ENCODE measurements at places on chromosomes 12 and 14. TPM values are rescaled to one million over a fixed set of nuclear protein-coding genes. Genes with fewer than 3 reads are reported as not detected.

The MYH6 gene
- 1.3 TPM for total RNA-seq

The C12orf54 gene
- total RNA-seq = not detected

DNA sequence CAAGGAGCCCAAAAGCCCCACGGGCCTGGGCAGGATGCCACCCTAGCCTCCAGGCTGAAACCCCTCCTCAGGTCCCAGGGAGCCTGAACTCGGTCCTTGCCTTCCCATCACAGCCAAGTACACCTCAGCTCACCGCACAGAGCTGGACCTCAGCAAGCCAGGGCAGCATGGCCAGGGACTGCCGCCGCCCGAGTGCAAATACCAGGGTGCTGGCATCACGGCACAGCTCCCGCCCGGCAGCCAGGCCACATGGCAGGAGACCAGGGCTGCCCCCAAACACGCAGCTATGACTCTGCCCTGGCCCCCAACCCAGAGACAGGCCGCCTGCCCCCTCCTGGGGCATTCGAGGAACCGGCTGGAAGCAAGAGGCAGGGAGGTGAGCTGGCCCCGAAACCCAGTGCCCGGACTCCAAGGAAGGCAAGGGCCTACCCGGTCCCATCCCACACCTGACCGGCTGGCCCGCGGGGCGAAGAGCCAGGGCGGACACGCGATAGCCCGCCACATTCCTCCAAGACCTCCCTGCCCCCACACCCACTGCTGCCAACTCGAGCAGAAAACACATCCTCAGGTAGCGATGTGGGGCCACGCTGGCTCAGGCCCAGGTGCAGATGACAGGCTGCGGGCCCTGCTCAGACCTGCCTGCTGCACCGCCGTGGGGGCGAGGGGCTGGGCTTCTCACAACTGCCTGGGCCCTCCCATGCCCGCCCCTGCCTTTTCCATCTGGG lies 2.7 kb downstream of the JAG2 start:
- no peak for DNase-seq

The NOXRED1 gene
- total RNA-seq = 0.52 TPM

DNA sequence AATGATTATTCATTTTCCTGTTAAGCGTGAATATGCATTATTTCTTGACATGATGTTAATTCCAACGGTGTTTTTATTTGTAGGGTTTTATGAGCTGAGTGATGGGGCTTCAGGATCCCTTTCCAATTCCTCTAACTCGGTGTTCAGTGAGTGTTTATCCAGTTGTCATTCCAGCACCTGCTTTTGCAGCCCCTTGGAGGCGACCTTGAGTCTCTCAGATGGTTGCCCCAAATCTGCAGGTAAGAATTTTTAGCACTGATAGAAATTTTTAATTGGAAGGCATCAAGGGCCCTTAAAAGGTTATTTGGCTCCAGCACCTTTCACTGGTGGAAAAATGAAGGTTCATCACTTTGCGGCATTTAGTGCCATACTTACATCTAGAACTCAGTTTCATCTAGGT lies 3.7 kb downstream of the DACT1 start:
- DNase-seq = no peak

The SNAPC1 gene
- total RNA-seq = 5.3 TPM

The NRXN3 gene
- 14.3 TPM for total RNA-seq

The AQP2 gene
- 0.42 TPM for total RNA-seq

GRCh38 chr14:58722441-58722840 lies 84.7 kb downstream of the DACT1 start:
- no peak for DNase-seq

The RNASE7 gene
- not detected for total RNA-seq

DNA sequence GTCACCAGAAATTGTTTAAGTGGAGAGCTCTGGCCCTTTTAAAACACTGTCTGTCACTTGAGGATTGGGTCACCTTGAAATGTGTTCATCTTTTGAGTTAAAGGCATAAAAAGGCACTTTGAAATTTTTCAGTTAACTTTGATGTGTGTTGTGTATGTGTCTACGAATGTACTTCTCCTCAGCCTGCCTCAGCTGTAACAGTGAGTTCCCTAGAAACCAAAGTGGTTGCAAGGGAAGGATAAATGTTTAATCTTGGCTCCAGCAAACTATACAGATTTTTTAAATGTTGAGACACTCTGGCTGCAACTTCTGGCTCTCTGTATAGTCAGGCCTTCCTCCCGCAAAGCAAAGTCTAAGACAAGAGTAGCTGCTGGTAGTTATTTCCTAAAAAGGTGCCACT lies 8.3 kb downstream of the DERA start:
- DNase-seq = no peak

The OR4E2 gene
- total RNA-seq = not detected

DNA sequence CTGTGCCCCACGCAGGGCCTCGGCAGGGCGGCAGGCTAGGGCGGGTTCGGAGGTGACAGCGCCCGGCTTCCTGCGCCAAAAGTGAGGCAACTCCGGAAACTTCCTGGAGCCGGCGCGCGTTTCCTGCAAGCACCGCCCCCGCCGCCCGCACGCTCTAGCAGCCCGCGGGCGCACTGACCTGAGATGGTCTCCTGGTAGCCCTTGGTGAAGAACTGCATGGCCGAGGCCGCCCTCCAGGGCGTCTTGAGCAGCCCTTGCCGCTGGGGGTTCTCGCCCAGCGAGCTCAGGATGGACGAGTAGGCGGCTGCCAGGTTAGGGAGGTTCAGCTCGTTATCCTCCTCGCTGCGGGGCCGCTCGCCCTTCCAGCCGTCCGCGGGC lies 494 bp downstream of the GCH1 start:
- DNase-seq = peak; percentile 94

GRCh38 chr12:113196990-113197389 lies 11.5 kb downstream of the RITA1 start:
- peak; percentile 86 for DNase-seq

GRCh38 chr14:89443042-89443629 lies 26.1 kb upstream of the FOXN3 start:
- DNase-seq = no peak

- no peak for DNase-seq
Measured at GRCh38 chr14:75126121-75126544, 715 bp downstream of the NEK9 start.

The SERPINA1 gene
- total RNA-seq = 34.5 TPM

The ACSM4 gene
- total RNA-seq = not detected

The BRMS1L gene
- total RNA-seq = 12.4 TPM

Data from posterior vena cava (tissue), 2 donors.